ENCODE measurements at places on chromosomes 4 and X.

- DNase-seq = no peak
Measured at GRCh38 chr4:8127051-8127826, 31.4 kb downstream of the ABLIM2 start.

DNA sequence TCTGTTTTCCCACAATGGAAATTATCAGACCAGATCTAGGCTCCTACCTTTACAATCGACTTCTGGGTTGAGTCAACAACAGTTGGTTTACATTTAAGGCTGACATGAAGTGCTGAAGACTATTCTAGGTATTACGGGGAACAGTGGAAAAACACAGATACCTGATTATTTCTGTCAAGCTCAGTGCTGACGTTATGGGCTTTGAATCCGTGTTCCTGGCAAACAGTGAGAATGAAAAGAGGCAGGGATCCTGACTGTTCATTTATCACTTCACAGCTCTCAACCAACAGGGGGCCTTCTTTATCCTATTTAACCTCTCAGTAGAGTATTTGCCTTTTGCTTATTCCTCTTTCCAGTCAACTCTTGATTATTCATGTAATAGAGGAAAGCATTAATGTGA is 43.1 kb downstream of the TMEM164 start:
- DNase-seq = no peak

DNA sequence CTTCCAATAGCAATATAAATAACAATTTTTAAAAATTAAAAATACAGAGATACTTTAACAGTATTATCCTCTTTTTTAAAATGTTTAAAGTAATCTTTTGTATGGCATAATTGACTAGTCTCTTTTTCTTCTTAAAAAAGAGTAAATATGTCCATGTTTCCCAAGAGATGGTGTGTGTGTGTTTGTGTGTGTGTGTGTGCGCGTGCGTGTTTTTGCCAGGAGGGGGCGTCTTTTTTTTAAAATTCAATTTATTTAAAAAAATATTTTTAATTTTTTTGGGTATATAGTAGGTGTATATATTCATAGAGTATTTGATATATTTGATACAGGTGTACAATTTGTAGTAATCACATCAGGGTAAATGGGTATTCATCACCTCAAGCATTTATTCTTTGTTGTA is 1073.7 kb downstream of the PCDH7 start:
- DNase-seq = no peak

- no peak for DNase-seq
Measured at GRCh38 chr4:16728849-16729248, 169.6 kb downstream of the LDB2 start.

- DNase-seq = no peak
Measured at GRCh38 chr4:96691521-96691920, 851.6 kb downstream of the PDHA2 start.

DNA sequence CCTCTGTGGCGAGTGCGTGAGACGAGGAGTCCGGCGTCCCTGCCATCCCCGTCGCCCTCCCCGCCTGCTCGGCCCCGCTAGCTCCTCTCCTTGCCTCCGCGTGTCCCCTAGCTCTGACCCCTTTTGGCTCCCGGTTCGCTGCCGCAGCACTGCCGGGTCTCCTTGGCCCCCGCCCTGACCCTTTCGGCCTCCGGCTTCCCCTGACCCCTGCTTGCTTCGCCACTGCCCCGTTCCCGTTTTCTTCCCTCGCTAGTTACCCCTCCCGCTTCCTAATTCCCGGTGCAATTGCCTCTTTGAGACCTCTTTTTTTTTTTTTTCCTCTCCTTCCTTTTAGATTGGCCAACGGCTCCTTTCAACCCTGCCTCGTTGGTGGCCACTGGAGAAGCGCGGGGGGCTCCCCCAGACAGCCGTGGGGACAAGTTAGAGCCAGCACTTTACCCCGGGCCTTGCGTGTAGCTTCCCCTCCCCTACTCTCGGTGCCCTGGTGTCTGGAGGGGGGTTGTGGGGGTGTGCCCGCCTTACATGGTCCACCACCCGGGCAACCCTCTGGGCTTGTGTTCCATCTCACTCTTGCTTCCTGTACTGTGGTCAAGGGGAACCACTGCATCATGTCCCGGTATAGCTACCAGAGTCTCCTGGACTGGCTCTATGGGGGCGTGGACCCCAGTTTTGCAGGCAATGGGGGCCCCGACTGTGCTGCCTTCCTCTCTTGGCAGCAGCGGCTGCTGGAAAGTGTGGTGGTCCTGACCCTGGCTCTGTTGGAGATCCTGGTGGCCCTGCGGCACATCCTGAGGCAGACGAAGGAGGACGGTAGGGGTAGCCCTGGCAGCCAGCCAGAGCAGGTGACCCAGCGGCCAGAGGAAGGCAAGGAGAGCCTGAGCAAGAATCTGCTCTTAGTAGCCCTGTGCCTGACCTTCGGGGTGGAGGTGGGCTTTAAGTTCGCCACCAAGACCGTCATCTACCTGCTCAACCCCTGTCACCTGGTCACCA is 548 bp downstream of the TMEM164 start:
- DNase-seq = no peak

DNA sequence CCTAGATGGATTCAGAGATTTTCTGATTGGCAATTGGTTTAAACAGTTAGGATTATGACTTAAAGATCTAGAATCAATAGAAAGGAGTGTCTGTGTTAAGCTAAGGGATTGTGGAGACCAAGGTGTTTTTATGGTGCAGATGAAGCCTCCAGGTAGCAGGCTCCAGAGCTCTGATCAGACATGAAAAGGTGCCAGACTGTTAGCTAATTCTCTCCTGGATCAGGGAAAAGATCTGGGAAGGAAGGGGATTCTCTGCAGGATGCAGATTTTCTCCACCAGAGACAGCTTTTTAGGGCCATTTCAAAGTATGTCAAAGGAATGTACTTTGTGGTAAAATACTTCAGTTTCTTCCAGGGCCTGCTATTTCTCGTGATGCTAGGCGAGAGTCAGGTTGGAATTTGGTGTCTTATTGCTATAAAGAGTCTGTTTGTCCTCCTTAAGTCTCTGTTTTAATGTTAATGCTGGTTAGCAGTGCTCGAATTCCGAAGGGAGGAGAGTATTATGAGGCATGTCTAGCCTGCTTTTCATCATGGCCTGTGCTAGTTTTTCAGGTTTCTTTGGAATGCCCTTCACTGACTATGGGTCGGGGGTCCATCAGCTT is 12.0 kb upstream of the GPR78 start:
- no peak for DNase-seq

- no peak for DNase-seq
Measured at GRCh38 chrX:137746289-137746688, 180.4 kb downstream of the ZIC3 start.

GRCh38 chr4:94918543-94918942 is 160.8 kb downstream of the BMPR1B start:
- no peak for DNase-seq

DNA sequence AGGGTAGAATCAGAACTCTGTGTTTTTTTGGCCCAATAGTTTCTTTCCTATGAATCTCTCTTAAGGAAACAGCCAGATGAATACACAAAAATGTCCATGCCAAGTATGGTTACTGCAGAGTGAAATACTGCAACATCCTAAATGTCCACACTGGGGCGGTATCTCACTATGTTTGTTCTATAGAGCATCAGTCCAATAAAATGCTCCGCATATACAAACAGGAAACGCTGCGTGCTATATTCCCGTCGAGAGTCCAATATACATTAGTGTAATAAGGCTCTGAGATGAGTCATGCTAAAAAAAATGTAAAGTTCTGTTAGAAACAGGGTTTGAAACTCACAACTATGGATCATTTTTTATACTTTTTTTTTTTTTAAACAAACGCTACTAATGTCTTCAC is 72.9 kb upstream of the ENOX2 start:
- no peak for DNase-seq

- DNase-seq = no peak
Measured at GRCh38 chr4:53905276-53905940, 159.0 kb downstream of the CHIC2 start.

DNA sequence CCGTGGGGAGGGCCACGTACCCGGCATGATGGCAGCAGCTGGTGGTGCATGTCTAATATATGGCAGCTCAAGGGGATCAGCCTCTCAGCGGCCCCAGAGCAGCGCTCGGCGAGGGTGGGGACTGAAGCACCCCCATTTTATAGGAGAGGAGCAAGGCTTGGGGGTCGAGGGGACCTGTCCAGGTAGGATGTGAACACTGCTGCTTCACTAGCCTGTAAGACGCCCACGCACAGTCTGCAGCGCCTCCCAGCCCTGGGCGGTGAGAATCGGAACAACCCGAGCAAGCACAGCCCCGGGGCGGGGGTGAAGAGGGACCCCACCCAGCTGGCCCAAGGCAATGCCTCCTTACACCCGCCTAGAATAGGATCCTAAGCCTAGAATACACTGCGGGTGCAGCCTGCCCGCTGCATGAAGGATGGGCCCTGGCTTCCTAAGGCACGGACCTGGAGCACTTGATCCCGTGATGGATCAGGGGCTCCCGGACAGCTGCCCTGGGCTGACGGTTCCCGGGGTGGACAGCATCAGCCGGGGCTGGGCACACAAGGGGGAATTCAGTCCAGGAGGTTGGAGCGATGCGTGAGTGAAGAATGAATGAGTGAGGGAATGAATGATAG is 17.6 kb downstream of the ADRA2C start:
- no peak for DNase-seq

DNA sequence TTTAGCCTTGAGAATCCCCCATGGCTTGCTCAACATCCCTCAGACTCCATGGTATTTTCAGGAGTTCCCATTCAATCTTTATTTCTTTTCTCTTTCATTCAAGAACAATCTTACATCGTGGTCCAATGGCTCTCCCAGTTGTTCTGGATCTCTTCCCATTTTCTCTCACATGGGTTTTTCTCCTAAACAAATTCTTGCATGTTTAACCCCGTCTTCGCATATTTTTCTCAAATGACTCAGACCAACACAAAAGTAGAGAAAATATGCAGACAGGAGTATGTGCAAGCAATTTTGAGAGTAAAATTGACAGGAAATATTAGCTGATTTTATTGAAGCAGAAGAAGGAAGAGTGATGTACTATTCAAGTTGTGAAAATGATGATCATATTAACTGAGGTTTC is 396.4 kb upstream of the TRAM1L1 start:
- no peak for DNase-seq

DNA sequence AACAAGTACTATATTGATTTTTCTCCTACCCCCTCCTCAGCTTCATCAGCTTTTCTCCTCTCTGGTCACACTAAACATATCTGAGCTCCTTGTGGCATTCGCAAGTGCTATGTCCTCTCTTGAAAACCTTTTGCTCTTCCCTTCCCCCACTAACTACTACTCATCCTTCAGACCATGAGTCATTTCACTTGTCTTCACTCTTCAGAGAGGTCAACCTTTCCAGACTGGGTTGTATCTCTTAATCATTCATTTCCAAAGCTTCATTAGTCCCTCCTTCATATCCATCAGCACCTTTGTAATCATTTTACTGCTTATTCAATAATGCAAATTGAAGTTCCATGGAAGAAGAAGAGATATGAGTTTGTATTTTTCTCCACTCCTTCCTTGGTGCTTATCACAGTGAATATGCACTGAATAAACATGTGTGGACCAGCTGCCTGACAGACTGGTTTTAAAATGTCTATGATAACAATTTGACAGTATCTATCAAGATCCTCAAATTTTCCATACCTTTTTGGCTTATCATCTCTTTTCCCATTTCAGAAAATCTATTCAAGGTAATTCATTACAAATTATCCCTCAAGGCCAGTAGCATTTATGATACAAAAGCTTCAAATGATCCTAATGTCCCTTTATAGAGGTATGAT is 28.4 kb downstream of the DDX60L start:
- no peak for DNase-seq

DNA sequence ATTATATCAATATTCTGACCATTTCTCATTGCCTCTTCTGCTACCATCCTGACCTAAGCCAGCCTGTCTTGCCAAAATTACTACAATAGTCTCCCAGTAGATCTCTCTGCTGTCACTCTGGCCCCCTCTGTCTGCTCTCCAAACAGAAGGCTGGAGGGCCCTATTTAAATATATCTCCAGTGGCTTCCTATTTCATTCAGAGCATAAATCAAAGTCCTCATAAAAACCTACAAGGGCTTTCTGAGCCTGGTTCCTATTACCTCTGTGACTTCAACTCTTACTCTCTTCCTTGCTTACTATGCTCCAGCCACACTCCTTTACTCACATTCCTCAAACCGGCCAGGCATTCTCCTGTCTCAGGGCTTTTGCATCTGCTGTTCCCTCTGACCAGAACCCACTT is 19.0 kb downstream of the IGSF1 start:
- no peak for DNase-seq

DNA sequence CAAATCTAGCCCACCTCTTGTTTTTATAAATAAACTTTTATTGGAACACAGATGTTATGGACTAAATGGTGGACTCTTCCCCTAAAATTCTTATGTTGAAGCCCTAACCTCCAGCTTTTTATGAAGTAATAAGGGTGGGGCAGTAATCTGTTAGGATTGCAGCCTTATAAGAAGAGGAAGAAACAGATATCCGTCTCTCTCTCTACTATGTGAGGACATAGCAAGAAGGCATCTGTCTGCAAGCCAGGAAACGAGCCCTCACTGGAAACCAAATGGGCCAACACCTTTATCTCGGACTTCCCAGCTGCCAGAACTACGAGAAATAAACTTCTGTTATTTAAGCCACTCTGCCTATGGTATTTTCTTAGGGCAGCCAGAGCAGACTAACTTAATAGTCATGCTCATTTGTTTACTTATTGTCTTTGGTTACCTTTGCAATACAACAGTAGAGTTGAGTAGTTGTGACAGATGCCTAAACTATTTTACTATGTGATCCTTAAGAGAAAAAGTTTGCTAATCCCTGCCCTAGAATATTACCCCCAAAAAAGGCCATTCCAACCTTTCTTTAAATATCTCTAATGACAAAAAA is 67.4 kb downstream of the MANBA start:
- DNase-seq = no peak

- DNase-seq = no peak
Measured at GRCh38 chr4:72970756-72971155, 98.8 kb downstream of the COX18 start.

DNA sequence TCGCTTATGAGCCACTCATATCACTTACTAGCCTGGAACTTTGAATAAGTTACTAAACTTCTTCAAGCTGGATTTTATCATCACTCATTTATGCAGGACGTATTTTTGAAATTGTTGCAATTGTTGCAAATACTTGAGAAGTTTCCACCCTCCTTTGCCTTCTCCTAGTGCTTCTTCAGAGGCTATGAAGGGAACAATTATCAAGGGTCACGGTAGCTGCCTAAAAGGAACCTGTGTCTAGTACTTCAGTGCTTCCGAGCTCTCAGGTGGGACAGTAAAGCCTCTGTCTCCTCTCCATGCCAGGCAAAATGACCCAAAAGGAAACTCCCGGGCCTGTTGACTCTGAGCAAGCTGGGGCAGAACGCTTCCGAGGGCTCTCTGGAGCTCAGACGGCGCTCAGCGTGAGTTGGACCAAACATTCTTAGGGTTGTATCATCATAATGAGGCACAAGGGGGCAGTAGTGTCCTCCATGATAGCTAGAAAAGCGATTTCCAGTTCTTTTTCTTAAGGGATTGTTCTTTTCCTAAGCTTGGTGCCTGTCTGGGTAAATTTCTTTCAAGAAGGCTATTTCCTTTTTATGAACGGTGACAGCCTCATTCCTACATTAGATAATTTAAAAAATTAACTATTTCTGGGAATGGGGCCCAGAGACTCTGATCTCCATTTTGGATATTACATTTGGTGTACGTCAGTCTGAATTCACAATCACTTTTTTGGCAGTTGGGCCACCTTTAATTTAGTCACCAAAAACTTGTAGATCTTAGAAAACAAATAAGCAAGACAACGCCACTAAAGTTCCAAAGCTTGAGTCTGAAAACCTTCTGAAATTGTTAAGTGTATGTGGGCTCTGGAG is 73.1 kb downstream of the PACRGL start:
- peak; percentile 0 for DNase-seq

GRCh38 chr4:32841217-32841616 is 2121.0 kb downstream of the PCDH7 start:
- DNase-seq = no peak

All from DMS79 (cell line).